Adrenal gland (tissue), 19 donors: ENCODE measurements at places on chromosomes 4 and X. TPM values are rescaled to one million over a fixed set of nuclear protein-coding genes. Genes with fewer than 3 reads are reported as not detected.

NHS gene
- 10.2 TPM for polyA plus RNA-seq

GPR119 gene
- not detected for polyA plus RNA-seq

MXRA5 gene
- polyA plus RNA-seq = 1.8 TPM

UNC5C gene
- polyA plus RNA-seq = 5.0 TPM

DNA sequence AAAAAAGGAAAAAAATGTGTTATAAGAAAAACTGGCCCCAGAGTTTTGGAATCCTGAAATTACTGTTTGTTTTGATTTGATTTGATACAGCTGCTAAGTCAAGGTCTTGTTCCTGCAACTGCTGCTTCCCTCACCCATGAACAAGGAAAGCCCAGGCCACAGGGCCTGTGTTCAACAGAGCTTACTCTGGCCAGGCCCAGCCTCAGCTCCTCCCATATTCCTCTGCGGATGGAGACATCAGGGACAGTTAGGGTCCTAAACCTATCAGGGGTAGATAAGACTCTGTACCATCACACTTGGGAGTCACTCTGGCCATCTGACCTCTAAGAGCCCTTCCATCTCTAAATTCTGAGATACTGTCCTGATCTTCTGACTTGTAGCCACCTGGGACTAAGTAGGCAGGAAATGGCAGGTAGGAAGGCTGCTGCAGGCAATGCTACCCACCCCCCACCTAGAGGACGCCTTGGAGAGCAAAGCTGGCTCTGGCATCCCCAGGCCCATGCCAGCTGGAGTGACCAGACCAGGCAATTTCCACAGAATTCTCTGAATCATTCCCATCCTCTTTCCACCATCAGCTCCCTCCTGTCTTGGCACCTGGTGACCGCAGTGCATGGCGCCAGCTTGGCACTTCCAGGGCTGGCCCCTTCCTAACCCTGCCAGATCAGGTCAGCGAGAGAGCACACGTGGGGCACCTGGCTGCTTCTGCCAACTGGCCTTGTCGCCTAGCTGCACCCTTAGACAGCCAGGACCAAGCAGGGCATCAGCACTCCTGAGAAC lies 58.0 kb upstream of the TMEM33 start:
- DNase-seq = no peak

- no peak for DNase-seq
These were observed 21.3 kb downstream of the MAEA start for GRCh38 chr4:1310796-1311631.

DNA sequence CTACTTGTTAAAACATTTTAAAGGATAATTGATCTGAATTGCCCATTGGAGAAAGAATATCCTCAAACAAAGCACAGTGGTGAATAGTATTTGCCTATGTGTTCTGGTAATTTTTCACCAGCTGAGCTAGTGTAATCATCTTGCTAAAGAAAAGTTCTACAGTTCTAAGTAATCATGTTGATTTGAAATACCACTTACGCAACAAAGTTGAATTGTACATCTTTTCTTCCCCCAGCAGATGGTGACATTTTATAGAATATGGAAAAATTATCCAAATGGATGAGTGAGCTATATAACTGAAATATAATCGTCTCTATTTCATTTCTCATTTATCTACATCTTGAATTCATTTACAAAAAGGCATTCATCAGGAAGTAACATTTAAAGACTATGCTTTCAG lies 9.7 kb upstream of the ZNF674 start:
- no peak for DNase-seq

GRCh38 chr4:172105918-172106317 lies 292.7 kb downstream of the GALNTL6 start:
- DNase-seq = no peak

DNA sequence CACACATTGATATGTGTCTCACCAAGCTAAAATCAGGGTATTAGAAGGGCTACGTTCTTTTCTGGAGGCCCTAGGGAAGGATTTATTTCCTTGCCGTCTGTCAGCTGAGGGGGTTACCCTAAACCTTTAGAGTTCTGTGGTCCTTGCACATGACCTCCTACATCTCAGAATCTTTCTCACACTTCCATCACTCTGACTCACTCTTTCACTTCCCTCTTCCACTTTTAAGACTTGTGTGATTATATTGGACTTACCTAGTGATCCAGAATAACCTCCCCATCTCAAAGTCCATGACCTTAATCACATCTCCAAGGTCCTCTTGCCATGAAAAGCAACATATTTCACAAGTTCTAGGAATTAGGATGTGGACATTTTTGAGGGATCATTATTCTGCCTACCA lies 53.6 kb upstream of the FUNDC1 start:
- DNase-seq = no peak

DNA sequence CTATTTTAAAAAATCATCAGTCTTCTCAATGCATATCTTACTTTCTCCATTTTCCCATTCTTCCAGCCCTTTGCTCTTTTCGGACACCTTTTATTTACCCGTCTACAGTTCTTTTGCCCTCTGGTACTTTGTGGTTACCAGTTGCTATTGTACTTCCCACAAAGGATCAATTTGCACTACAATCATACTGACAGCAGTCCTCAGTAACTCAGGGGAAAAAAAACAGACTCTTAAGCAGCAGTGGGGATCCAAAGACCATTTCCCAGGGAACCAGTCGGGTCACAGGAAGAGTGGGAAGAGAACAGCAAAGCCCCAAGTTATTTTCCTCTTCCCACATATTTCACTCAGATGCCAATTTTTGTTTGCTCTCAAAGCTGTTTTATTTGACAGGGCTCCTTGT lies 23.1 kb downstream of the DMD start:
- DNase-seq = no peak

DNA sequence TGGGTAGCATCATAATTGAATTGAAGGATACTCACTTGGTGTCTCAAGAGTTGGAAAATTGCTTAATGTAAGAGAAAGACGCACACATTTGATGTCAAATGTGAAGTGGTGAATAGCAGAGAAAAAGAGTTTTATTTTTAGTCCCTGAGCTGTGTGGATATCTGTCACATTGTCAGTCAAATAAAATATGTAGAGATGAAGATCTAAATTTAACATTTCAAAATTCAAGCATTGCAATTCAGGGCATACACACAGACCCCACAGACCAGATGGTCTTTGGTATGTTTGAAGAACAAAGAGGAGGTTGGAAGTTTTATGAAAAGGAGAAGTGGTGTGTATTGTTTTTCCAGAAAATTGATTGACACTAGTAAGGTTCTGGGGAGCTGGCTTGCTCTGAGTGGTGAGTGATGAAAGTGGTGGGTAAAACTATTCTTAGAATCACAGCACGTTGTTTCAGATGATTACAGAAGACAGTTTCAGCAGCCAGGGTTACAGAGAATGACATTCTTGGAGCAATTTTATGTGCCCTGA lies 44.9 kb upstream of the BBS12 start:
- no peak for DNase-seq

GRCh38 chr4:8601086-8601485 lies 8.5 kb downstream of the CPZ start:
- no peak for DNase-seq

DNA sequence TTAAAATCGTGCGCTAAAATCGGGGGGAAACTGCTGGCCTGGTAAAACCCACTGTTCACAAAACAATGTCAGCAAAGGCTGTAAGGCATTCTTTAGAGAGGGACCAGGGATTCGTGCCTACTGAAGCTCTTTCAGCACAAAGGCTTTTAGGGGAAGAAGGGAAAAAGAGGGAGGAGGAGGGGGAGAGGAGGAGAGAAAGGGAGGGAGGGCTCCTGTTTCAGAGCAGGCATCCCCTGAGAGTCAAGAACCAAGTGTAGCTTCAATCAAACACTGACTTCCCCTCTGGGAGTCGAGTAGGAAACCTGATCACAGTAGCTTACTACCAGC lies 9.5 kb downstream of the BCOR start:
- no peak for DNase-seq

DNA sequence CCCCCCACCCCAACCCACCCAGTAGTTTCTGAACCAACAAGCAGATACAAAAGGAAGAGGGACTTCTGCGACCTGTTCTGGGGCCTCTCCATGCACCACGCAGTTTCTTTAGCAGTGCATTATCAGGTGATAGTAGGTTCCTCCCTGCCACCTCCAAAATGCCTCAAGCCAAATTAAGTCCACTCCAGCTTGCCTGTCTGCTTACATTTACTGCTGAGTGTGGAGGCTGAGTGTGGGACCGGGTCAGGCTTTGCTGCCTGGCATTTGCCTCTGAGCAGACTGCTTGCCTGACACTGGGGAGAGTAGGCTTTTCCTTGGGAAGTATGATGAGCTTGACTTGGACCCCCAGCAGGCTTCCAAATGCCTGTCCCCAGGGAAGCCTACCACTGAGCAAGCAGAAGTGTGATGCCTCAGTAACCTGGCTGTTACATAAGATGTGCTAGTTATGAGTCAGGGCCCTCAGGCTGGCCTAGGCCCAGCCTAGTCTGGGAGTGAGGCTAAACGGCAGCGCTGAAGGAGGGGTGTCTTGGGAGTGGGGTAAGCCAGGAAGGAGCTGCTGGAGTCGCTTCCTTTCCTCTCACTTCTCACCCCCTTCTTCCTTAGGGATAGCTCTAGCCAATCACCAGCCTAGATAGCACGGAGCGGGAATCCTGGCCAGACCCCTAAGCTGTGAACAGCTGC lies 9.0 kb downstream of the TSC22D3 start:
- DNase-seq = peak; percentile 43

GRCh38 chrX:130295519-130296296 lies 27.0 kb upstream of the ZNF280C start:
- no peak for DNase-seq
